Activated CD4-positive, alpha-beta memory T cell treated with anti-CD3 and anti-CD28 coated beads for 36 hours (primary cell): ENCODE measurements at places on chromosomes 2 and 18. TPM values are rescaled to one million over a fixed set of nuclear protein-coding genes. Genes with fewer than 3 reads are reported as not detected.

DNA sequence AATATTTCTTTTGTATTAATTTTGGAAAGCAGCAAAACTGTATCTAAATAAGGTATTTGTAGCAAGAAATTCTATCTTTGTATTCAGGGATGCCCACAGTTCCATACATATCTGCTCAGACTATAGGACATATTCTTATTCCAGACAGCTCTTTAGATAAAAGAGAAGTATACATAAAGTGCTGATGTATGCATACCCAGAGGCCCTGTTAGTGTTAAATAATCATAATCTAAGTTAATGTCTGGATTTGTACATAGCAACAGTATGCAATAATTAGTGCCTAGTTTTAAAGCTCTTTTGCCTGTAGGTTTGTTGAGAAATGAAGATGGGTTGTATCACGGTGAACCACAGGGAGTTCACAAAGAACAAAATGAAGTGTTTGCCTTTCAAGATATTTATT lies 428.0 kb upstream of the RGPD4 start:
- H3K36me3 ChIP-seq = no peaks in the 10 kb centered on the region
- H3K27ac ChIP-seq = no peak overlapping the region
- no peaks in the 10 kb centered on the region for H3K27me3 ChIP-seq
- no peaks in the 10 kb centered on the region for H3K4me1 ChIP-seq
- DNase-seq = no peak

- no peaks in the 10 kb centered on the region for H3K4me1 ChIP-seq
- H3K4me3 ChIP-seq = no peak overlapping the region
- DNase-seq = no peak
- H3K36me3 ChIP-seq = no peaks in the 10 kb centered on the region
These were observed 275.7 kb downstream of the PDE11A start for GRCh38 chr2:177796654-177797415.

GRCh38 chr2:84674586-84674985 lies 158.3 kb downstream of the DNAH6 start:
- H3K4me1 ChIP-seq = peaks cover 12% of the 10 kb centered on the region
- no peaks in the 10 kb centered on the region for H3K27me3 ChIP-seq
- no peak overlapping the region for H3K27ac ChIP-seq
- no peak overlapping the region for H3K4me3 ChIP-seq
- H3K36me3 ChIP-seq = no peaks in the 10 kb centered on the region
- DNase-seq = no peak

DNA sequence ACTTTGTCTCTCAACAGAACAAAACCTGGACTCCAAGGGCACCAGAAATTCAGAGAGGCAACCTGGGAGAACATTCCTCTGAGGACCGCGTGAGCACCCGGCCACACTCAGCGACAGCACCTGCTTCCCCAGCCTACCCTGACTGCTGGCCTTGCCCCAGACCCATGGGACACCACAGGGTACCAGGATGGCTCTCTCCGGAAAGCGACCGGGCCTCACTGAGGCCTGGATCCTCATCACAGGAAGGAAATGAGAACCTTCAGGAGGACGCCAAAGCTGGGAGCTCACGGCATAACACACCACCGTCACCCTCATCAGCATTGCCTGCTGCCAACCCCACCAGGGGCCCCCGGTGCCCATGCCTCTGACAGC lies 38.9 kb downstream of the HS6ST1 start:
- H3K4me1 ChIP-seq = peaks cover 8% of the 10 kb centered on the region
- no peak overlapping the region for H3K27ac ChIP-seq
- no peak for DNase-seq
- no peak overlapping the region for H3K4me3 ChIP-seq

DNA sequence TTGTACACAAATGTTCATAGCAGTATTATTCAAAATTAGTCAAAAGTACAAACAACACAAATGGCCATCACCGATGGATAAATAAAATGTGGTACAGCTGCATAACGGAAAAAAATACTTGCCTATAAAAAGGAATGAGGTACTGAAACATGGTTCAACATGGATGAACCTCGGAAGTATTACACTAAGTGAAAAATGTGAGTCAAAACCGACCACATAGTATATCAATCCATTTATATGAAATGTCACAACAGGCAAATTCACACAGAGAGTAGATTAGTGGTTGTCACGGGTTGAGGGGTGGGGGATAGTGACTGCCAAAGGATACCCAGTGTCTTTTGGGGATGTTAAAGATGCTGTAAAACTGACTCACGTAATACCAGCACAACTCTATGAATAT lies 3.5 kb downstream of the SS18 start:
- no peak overlapping the region for H3K4me3 ChIP-seq
- H3K36me3 ChIP-seq = peaks cover 26% of the 10 kb centered on the region
- no peak for DNase-seq
- H3K27me3 ChIP-seq = no peaks in the 10 kb centered on the region
- peaks cover 33% of the 10 kb centered on the region for H3K4me1 ChIP-seq

The AQP12B gene
- not detected for total RNA-seq

The KIF5C gene
- total RNA-seq = 30.8 TPM

The TFCP2L1 gene
- 0.29 TPM for total RNA-seq
